ENCODE measurements at places on chromosomes 3 and 15.

DNA sequence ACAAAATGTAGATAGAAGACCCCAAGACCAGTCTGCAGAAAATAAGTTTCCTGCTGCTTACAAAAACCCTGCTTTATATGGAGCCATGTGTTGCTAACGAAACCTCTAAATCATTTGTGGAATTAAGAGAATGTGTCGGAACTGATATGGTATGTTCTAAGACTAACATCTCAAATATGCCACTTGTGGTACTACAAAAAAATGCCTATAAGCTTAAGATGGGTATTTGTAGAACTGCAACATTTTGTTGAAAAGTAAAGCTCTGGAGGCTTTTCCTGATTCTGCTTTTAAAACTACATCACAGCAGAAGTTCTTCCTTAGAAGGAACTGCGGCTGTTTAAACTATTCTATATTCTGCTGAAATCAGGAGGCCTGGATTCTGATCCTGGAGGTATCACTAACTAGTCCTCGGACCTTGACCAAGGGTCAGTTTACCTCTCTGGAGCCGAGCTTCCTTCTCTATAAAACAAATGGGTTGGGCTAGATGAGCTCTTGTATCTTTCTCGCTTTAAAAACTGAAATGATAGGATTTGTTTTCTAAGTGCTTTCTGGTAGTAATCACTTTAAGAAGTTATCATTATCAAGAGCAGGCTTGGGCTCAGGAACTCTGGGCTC, 74.9 kb downstream of the RAD18 start:
- DNase-seq, result no peak

- DNase-seq, result no peak
These were observed 46.4 kb downstream of the DNASE1L3 start for GRCh38 chr3:58164199-58164879.

GRCh38 chr3:157695103-157695502, 191.9 kb upstream of the VEPH1 start:
- no peak for DNase-seq

GRCh38 chr3:123008840-123009239, 18.7 kb downstream of the SEMA5B start:
- no peak for DNase-seq

GRCh38 chr15:34456658-34457057, 19.1 kb upstream of the GOLGA8A start:
- DNase-seq, result no peak

Measured in renal pelvis (tissue), 12 donors.